ENCODE measurements at places on chromosomes 5 and 9.
A peak's percentile ranks its signal among the peaks of the same experiment; 100 is the strongest.

DNA sequence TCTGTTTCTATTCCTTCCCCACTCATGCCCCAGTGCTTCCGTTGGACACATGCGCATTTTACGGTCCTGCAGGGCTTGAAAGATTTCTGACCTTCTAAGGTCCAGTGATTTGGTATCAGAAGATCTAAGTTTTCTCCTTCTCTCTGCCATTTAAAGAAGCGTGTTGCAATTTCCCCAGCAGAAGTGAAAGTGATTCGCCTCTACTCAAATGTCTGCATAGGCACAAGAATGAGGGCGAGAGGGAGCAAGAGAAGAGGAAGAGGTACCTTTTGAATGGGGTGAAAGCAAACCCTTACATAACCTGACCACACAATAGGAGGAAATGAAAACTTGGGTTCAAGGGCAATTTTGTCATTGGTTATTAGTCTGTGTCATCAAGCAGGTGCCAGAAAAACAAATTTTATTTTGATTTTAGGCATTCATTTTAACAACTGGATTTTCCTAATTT is 31.7 kb upstream of the NR3C1 start:
- peak; percentile 14 for DNase-seq

DNA sequence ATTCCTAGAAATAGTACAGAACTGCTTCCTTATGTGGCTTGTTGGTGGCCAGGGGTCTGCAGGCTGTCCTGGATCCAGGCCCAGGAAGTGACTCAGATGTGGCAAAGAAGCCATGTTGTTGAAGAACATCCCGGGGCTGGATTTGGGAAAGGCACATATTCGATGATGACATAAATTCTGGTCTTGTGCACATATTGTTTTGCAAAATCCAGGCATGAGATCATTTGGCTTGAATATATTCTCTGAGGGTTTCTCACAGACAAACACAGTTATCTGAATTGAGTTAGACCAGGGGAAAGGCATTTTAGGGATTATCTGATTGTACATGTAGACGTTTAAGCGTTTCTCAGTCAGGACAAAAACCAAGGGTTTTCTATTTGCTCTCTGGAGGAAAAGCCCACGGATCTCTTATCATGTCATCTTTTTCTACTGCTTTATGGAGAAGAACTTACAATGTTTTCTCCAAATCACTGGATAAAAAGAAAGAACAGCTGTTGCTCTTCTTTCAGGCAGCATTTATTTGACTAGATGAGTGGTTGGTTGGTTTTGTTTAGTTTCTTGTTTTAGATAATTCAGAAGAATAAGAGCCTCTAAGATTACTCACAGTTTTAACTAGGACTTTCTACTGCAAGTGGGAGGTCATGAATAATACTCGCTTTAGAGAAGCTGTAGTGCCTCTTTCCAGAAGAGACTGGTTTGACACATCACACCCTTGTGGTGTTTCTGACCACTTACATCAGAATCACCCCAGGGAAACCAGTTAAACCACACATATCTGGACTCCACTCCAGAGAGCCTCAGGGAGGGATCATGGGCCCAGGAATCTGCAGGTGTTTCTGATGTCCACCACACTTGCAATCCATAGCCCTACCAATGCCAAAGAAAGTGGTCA is 29.5 kb upstream of the LHFPL2 start:
- DNase-seq: peak; percentile 94

DNA sequence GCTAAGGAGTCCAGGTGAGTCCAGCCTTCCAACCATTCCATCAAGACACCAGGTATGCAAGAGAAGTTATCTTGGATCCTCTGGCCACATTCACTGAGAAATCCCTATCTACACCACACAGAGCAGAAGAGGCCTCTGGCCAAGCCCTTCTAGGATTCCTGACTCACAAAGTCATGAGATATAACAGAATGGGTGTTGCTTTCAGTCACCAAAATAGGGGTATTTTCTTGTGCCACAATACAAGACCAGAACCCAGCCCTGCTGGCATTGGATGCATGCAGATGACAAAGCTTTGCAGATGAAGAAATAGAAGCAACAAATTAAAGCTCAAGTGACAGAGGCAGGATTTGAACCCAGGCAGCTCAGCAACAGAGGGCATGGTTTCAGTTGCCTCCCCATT is 73.5 kb downstream of the PTPN3 start:
- DNase-seq: no peak

DNA sequence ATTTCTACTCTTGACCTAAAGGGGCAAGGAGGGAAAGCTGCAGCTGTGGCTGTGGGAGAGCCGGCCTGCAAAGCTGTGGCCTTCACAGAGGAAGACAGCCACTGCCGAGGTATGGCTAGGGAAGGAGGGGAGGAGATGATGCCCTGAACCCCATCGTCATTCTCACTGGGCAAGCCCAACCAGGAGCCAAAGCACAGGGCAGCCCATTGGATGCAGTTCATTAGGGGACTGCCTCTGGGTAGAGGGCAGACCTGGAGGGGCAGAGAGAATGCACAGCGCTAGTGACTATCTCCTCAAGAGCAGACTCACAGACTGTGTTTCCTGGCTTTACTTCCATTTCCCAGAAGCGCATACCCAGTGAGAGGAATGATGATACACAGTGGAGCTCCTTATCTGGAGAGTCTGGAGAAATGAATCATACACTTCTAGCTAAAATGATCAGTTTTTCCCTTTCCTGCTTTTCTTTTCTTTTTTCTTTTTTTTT is 47.2 kb upstream of the TTC23L start:
- DNase-seq: no peak

DNA sequence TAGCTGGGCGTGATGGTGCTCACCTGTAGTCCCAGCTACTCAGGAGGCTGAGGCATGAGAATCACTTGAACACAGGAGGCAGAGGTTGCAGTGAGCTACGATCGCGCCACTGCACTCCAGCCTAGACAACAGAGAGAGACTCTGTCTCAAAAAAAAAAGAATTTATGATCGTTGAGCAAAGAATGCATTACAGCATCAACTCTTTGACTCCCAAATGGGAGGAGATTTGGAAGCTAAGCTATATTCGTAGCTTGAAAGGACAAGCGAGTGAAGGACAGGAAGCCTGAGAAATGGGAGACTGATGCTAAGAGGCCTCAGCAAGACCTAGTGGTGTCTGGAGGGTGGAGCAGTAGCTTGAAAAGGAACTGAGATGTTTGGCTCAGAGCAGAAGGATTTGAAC is 10.3 kb upstream of the CCIN start:
- no peak for DNase-seq

DNA sequence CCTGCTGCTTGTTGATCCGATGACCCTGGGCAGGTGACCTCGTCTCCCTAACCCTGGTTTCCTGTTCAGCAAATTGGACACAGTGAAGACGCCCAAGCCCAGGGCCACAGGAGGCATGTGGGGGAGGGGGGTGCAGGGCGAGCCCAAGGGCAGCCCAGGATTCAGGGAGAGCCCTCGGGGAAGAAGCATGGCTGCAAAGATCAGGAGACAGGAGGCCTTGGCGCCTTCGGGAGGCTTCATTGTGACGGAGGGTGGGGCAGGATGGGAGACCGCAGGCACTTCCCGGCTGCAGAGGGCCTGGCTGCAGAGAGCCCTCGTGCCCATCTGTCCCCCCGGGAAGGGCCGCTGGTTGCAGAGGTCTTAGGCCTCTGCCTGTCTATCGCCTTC is 6.2 kb downstream of the ASS1 start:
- no peak for DNase-seq

DNA sequence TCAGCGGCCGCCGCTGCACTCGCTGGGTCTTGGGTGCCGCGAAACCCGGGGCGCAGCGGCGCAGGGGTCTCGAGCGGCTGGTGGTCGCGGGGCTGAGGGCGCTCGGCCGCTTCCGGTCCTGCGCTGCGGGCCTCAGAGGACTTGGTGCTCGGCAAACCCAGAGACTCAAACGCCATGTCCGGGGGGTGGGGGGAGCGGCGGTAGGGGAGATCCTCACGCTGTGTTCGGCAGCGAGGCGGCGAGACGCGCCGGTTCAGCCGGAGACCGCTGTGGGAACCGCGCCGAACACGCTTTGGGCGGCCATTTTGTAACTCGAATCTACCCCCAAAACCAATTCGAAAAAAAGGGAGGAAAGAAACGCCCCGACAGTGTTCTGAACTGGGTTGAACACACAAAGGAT is 317.5 kb upstream of the CDH18 start:
- DNase-seq: no peak

DNA sequence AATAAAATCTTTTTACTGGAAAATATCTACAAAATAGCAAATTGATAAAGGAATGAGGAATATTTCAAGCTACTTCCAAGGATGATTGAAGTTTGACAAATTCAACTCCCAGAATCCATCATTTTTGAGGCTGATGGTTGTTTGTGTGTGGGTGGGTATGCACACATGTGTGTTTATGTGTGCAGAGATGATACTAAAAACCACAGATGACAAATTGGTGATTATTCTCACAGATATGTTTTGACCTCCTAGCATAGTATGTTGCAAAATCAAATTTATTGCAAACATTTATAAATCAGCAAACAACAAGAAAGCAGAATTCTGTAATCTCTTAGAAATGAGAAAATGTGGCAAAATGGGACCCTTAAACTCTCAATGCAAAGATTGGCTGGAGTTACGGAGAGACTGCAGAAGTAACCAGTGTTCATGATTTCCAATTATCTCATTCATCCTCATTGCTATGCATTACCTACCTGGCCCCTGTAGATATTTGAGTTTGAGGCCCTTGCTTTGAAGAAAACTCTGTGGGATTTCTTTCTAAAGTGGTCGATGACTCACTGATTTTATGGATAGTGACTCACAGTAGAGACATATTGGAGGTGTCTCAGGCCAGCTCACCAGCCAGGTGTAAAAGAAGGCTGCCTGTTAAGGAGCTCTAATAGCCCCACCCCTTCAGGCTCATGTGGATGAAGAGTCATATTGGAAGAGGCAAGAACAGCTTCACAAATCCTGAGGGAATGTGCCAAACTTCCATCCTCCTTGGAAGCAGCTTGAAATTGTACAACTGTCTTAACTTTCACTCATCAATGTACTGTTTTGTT is 44.6 kb upstream of the TMC1 start:
- DNase-seq: no peak

DNA sequence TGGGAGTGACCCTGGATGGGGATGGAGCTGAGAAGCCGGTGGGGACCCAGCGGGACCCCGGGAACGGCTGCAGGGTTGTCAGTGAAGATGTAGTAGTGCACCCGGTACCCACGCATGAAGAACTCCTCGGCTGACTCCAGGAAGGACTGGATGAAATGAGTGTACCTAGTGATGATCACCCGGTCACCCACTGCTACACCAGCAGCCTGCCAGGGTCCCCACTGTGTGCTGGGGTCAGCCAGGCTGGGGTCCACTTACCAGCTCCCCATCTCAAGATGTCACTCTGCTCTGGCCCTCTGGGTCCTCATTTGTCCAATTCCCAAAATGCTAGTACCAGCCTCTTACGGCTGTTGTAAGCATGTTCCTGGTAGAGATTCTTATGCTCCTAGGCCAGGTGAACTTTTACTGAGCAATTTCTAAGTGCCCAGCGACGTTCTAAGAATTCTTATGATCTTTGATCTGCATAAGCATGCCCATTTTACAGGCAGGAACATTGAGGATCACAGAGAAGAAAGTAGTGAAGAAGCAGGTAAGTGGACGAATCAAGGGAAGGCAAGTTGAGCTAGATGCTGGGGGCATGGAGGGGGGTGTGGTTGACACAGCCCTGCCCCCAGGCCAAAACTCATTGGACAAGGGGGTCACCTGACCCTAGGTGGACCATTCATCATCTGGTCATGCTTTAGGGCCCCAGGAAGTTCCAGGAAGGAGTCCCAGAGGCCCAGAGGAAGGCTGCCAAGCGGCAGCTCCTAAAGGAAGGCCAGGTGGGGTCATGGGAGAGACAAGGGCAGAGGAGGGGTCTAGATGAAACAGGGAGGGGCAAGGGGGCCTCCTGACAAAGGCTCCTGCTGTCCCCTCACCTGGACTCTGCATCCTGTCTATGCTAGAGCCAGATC is 9.4 kb downstream of the GBGT1 start:
- DNase-seq: no peak

- DNase-seq: no peak
These were observed 164.3 kb downstream of the ENC1 start for GRCh38 chr5:74476046-74476818.

- DNase-seq: no peak
These were observed 524.9 kb upstream of the ITGA1 start for GRCh38 chr5:52262844-52263243.

DNA sequence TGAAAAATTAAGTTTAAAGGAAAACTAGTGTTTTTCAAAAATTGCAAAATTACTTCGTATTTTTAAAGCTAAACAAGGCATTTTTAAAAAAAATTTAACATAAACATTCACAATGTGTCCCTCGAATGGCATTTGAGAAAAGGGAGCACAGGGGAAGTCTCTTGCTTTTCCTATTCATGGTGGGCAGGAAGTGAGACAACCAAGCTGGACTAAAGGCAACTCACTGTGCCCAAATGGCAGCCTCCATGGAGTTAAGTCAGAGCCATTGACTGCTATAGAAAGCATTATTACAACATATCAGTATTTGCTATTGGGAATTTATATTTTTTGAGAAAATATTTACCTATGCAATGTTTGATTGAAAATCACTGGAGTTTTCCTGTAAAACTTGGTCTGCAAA is 8.3 kb downstream of the HNRNPH1 start:
- no peak for DNase-seq

GRCh38 chr9:35649431-35650340 is 1.0 kb downstream of the SIT1 start:
- peak; percentile 53 for DNase-seq

GRCh38 chr5:34015120-34015822 is 7.4 kb upstream of the AMACR start:
- no peak for DNase-seq

DNA sequence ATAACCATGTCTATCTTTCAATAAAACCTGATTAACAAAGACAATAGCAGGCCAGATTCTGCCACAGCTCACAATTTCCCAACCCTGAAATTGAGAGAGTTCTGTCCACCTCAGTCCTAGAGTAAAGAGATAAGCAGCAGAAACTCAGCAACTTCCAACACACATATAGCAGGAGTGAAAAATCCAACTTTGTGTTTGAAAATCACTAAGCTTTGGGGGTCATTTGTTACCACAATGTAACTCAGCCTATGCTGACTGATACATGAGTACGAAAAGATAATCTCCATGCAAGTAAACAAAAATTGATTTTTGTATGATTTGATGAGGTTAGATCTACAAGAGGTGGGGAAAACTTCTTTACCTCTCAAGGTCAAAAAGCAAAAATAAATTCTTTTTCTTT is 231.0 kb upstream of the DAPK1 start:
- DNase-seq: no peak

GRCh38 chr5:181163487-181164075 is 16.2 kb downstream of the OR2V2 start:
- DNase-seq: peak; percentile 26

DNA sequence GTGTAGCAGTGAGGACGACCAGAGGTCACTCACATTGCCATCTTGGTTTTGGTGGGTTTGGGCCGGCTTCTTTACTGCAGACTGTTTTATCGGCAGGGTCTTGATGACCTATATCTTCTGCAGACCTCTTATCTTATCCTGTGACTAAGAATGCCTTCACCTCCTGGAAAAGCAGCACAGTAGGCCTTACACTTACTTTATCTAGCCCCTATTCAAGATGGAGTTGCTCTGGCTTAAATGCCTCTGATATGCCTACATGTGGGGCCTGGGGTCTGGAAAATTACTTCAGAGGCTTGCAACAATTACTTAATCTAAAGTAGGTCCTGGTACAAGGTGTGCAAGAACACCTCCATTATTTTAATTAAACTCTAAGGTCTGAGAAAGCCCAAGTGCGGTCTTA is 86.9 kb upstream of the IL12B start:
- no peak for DNase-seq
